ENCODE measurements at places on chromosomes 1 and 21.

DNA sequence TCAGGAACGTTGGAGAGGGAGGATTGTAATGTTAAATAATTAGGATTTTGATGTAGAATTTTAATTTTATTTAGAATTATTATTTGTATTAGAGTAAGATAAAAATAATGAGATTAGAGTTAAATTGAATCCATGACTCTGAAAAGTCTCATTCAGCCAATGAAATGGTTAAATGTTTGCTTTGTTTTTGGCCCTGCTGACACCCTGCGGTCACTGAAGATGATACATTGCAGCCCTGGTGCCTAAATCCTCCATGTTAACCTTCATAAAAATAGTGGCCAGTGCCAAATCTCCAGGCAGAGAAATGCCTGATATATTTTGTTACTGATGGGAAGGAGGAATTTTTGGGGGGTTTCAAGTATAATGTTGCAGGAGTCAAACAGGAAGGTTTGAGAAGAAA, 27.3 kb upstream of the RLF start:
- DNase-seq = no peak

DNA sequence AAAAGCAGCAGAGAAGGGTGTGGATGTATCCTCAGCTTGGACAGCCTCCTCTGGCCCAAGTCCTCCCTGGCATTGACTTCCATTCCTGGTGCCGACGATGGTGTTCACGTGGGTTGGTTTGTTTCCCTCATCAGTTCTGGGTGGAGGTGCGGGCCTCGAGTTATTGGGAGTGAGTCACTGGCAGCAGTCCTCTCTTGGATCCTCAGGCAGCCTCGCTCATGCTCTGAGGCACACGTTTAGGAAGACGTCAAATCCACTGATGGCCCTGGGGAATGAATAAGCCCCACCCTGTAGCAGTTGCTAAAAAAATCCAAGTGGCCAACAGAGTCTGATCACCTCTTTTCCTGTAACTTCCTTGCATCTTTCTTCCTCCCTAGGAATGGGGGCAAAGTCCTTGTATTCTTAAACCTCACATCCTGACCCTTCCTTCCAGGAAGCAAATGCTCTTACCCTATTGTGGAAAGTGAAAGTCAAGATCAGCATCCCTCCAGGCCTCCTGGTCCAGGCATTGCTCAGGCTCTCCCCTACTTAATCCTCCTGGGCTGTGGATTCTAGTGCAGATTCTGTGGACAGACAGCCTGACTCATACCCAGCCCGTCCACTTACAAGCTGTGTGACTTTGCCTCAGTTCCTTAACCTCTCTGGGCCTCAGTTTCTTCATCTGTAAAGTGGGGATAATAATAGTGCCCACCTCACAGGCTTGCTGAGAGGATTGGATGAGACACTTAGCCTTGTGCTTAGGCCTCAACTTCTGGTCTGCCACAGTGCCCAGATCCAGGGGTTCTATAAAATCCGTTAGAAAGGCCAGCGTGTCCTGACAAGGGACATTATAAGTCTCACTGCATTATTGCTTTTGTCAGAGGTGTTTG, 111.1 kb downstream of the TLR5 start:
- DNase-seq = no peak

- DNase-seq = no peak
Observed at GRCh38 chr1:184392067-184392466, 5.2 kb downstream of the C1orf21 start.

- DNase-seq = no peak
Observed at GRCh38 chr1:247216261-247216660, 39.6 kb upstream of the VN1R5 start.

GRCh38 chr1:42282867-42283583, 52.0 kb downstream of the FOXJ3 start:
- DNase-seq = no peak

DNA sequence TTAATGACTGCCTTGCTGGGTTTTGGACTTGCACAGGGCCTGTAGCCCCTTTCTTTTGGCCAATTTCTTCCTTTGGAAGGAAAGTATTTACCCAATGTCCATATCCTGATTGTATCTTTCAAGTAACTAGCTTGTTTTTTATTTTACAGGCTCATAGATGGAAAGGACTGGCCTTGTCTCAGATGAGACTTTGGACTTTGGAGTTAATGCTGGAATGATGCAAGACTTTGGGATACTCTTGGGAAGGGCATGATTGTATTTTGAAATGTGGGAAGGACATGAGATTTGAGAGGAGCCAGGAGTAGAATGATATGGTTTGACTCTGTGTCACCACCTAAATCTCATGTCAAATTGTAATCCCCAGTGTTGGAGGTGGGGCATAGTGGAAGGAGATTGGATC, 140.1 kb downstream of the C1orf94 start:
- DNase-seq = no peak

GRCh38 chr21:29585462-29585861, 286.7 kb downstream of the BACH1 start:
- no peak for DNase-seq

DNA sequence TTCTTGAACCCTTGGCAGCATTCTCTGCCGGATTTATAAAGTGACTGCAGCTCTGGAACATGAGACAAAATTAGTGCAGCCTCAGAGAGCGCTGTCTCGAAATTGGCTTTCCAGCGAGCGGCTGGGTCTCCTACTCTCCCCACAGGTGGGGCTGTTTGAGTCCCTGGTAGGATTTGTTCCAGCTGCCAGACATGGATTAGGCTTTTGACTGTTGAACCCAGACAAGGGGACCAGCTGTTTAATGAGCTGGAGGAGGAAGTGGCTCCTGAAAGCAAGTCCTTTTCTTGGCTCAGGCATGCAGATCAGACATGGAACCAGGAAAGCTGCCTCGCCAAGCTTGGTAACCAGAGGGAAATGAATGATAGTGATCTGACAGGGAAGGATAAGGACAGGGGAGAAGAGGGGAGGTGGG, 69.6 kb downstream of the UBIAD1 start:
- no peak for DNase-seq

- no peak for DNase-seq
Observed at GRCh38 chr1:2789986-2790581, 11.4 kb downstream of the TTC34 start.

DNA sequence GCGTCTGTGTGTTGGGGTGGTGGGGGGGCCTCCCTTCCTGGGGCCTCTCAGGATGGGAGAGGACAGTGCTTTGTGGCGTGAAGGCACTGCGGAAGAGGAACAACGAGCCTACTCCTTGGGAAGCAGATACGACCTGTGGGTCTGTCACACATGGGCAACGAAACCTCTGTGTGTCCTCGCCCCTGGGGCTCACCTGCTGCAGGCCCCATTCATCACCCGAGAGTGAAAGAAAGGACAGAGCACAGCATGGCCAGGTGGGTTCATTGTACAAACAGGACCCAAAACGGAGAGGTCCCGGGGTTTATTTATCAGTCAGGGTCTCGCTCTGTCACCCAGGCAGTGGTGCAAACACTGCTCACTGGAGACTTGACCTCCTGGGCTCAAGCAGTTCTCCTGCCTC, 40.1 kb upstream of the LIN9 start:
- no peak for DNase-seq

GRCh38 chr1:67723620-67724019, 38.6 kb downstream of the GADD45A start:
- no peak for DNase-seq

- no peak for DNase-seq
Observed at GRCh38 chr1:158035976-158036583, 42.6 kb downstream of the KIRREL1 start.

Data from activated T-cell treated with anti-CD3 and anti-CD28 coated beads for 1 hour (primary cell).